Right ventricle myocardium inferior (tissue), 1 donor: ENCODE measurements at places on chromosomes 11 and 22. TPM values are rescaled to one million over a fixed set of nuclear protein-coding genes. Genes with fewer than 3 reads are reported as not detected.

DNA sequence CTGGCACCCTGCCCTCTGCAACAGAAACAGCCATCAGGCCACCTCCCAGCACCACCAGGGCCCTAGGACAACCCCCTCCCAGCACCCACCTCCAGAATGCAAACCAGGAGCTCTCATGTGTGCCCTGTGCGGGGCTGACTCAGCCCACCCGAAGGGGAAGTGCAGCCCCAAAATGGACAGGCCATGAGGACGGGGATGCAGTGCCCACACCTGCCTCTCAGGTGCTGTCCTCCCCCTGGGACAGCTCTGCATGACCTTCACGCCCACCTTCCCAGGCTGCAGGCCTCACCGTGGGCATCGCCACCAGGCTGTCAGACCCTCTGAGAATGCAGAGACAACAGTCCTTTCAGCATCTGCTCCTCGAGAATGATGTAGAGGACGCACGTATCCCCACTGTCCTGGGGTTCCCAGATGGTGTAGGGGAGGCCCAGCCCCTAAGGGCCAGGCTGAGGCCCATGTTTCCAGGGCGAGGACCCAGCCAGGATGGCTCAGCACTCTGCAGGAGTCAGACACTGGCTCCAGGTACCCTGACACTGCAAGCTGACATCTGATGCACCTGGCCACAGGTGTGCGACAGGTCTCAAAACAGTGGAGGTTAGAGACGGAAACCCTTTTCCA, 13.5 kb downstream of the MOB2 start:
- DNase-seq, result peak; percentile 58

DNA sequence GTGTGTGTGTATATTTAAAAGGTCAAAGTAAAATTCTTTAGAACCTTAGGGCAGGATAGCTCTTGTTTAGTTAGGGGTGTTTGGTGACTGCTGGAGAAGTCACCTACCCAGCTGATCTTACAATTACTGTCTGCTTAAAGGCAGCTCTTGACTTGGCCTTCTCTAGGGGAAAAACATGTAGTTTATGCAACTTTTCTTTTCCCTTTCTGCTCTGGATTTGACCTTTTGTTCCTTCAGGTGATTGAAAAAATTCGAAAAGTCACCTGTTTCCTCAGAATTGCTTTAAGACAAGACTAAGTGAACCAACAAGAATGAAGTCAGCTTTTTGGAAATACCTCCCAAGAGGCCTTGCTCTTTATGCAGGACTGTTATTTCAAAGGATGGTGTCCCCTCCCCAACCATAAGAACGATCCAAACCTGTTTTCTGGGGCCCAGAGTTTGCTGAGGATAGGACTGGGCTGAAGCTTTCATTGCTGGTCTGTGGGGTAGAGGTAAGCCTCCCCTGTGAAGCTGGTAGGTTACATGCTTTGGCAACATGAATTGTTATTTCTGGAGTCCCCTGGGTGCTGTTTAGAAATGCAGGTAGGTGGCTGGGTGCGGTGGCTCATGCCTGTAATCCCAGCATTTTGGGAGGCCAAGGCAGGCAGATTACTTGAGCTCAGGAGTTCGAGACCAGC, 111.2 kb downstream of the PTPRJ start:
- DNase-seq, result no peak

DNA sequence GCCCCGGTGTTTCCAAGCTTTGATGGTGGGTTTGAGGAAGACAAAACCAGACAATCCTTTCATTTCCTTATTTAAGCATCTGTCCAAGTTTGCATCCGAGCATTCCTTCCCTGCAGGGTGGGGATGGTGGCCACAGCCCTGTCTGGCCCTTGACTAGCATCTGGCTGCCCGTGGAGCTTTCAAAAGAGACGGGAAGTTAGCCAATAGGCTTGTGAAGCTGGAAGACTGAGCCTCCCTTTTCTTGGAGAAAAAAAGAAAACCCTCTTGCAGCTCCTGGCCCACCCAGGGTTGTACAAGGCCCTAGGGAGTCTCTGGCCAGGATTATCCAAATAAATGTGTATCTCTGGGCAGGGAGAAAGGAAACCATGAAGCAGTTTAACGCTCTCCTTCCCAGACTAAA, 60.6 kb downstream of the MICAL2 start:
- no peak for DNase-seq

- no peak for DNase-seq
These were observed 1550.1 kb upstream of the TENM4 start for GRCh38 chr11:80990885-80991284.

DNA sequence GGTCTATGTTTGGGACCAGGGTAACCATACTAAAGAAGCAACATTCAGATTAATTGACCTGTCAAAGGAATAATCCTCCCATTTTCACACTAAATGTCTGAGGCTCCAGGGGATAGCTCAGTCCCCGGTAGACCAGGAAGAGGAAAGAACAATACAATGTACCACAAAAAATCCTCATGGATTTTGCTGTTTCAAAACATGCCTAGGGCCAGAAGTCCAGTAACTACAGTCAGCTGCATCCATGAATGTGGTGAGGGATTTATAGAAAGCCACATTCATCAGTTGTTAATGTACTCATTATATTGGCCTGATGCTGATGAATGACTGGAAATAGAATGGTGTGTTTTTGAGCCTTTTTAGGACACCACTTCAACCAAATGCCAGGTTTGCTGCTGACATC, 6.9 kb upstream of the ETS1 start:
- DNase-seq, result no peak

GRCh38 chr11:126575849-126576248, 220.4 kb downstream of the ST3GAL4 start:
- no peak for DNase-seq

DNA sequence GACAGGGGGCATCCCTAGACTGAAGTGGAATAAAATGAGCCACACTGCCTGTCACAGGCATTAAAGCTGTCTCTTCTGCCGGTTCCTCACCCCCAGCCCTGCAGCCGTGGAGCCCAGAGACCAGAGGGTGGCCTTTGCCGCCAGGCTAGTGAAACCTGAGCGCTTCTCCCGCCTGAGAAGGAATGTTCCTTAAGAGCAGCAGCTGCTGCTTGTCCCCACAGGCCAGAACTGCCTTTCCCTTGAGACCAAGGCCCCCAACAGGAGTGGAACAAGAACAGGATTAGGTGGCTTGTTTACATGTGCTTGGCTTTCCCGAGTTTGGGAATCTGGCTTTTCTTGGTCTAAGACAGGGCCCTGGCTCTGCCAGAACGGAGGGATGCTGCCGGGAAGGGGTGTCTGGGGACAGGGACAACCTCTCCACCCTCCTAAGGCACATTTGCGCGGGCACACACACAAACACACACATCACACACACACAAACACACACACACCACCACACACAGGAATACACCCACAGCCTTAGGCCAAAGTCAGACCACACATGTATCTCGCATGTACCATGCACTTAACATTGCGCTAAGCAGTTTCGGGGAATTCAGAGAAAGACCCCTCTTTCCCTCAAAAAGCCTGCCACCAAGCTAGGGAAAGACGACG, 91.8 kb downstream of the FEZ1 start:
- no peak for DNase-seq

GRCh38 chr11:134657631-134658030, 245.6 kb upstream of the B3GAT1 start:
- no peak for DNase-seq

GRCh38 chr22:22168190-22168940, 76.2 kb upstream of the VPREB1 start:
- DNase-seq, result no peak

- no peak for DNase-seq
These were observed 87.5 kb downstream of the YAP1 start for GRCh38 chr11:102197670-102198139.

GRCh38 chr11:63592975-63593395, 21.2 kb downstream of the PLAAT3 start:
- no peak for DNase-seq

GRCh38 chr11:44689265-44689664, 37.5 kb upstream of the TSPAN18 start:
- no peak for DNase-seq

Gene C1QTNF5
- total RNA-seq, result 17.5 TPM

Gene FAT3
- total RNA-seq, result 0.03 TPM

Gene OR10A2
- not detected for total RNA-seq

Gene VSIG10L2
- total RNA-seq, result 0.30 TPM

Gene MS4A8
- total RNA-seq, result not detected

Gene MS4A3
- not detected for total RNA-seq

Gene FXYD6
- total RNA-seq, result 41.2 TPM

Gene KCNK7
- total RNA-seq, result 0.43 TPM
